ENCODE measurements at places on chromosomes 13 and 19. TPM values are rescaled to one million over a fixed set of nuclear protein-coding genes. Genes with fewer than 3 reads are reported as not detected.

C13orf42 gene
- not detected for total RNA-seq

IGSF23 gene
- 2.9 TPM for total RNA-seq

SLITRK6 gene
- not detected for total RNA-seq

ZNF85 gene
- 8.0 TPM for total RNA-seq

RASIP1 gene
- 4.7 TPM for total RNA-seq

KLK6 gene
- 1.3 TPM for total RNA-seq

ZNF556 gene
- not detected for total RNA-seq

CEACAM16 gene
- total RNA-seq: not detected

RNF225 gene
- 0.13 TPM for total RNA-seq

SIGLEC8 gene
- not detected for total RNA-seq

SEMA6B gene
- total RNA-seq: 0.49 TPM

COX7A1 gene
- 0.76 TPM for total RNA-seq

GZMM gene
- total RNA-seq: not detected

ALOX5AP gene
- total RNA-seq: 2.3 TPM

CLDN10 gene
- total RNA-seq: 4.9 TPM

GIPR gene
- total RNA-seq: 0.51 TPM

CEACAM3 gene
- total RNA-seq: not detected

RFPL4AL1 gene
- total RNA-seq: not detected

NDUFB7 gene
- total RNA-seq: 624 TPM

Data from mesangial cell (primary cell).